ENCODE measurements at places on chromosomes 1 and 21.

DNA sequence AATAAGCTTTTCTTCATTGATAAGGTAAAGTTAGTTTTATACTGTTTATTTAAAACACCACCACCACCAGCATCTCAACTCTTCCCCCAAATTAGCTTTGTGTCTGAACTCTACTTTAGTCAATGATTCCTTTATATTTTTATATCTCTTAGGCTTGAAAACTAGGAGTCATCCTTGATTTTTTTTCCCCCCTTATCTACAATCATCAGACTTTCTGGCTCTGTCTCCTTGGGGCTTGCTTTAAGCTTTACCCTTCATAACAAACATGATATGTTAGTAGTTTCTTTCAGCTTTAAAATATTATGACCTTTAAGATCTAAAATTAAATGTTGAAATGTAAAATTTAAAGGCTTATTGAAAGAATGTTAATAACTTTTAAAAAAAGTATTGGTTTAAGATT lies 28.3 kb downstream of the HS2ST1 start:
- no peak for DNase-seq

DNA sequence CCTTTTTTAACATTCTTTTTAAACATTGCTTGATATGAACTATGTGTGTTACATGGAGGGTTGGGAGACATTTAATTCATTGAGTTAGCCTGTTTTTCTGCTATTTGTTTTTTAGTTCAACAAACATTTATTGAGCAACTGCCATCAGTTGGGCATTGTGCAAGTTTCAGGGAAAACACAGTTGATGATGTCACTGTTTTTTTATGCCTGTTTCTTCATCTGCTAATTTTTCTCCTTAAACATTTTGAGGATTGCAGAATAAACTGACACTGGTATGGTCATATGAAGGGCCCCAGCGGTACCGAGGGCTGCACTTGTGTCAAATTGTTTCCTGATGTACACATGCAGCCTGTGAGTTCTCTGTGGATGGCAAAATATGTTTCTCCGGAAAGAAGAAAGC lies 253.0 kb downstream of the FGGY start:
- DNase-seq: no peak

DNA sequence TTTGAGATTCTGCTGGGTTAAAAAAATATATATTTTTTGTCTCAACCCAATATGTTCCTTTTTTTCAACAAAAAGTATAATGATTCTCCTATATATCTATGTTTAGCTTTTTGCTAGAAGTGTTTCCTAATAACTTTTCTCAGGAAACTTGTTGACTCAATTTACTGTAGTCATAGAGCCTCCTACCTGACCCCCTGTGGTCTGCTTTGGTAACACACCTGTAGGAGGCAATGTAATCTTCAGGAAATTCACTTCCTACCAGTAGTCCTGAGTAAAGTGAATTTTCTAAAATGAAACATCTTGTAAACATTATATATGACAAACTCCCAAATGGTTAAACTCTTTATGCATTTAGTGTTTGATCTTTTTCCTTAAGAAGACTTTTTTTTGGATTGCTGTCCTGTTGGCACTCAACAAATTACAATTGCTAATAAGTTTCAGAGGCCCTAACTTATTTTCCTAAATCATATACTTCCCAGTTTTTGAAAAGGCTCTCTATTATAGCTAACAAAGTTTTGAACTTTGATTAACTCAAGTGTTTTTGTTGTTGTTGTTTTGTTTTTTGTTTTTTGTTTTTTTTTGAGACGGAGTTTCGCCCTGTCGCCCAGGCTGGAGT lies 118.3 kb downstream of the OLFML2B start:
- peak; percentile 37 for DNase-seq

DNA sequence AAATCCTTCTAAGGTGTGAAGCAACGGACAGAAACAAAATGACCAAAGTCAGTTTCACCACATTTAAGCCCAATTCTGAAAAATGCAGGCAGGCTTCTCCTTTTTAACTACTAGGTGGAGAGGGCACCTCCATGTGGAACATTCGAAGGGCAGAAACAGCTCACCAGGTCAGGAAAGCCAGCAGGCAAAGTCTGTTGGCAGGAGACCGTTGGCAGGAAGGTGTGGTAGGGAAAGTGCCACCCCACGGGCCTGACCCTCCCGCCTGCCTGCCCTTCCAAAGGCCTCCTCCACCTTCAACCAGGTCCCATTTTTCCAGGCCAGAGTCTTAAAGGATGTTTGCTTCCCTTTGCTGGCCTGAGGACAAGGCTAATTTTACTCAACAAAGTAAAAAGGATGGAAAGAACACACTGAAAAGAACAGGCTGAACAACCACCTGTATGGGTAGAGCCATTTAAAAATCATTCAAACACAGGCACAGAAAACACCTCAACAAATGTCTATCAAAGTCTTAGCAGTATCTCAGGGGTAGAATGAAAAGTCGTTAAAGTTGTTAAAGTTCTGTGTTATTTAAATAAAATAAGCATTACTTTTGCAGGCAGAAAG lies 26.4 kb downstream of the CAPZB start:
- no peak for DNase-seq

DNA sequence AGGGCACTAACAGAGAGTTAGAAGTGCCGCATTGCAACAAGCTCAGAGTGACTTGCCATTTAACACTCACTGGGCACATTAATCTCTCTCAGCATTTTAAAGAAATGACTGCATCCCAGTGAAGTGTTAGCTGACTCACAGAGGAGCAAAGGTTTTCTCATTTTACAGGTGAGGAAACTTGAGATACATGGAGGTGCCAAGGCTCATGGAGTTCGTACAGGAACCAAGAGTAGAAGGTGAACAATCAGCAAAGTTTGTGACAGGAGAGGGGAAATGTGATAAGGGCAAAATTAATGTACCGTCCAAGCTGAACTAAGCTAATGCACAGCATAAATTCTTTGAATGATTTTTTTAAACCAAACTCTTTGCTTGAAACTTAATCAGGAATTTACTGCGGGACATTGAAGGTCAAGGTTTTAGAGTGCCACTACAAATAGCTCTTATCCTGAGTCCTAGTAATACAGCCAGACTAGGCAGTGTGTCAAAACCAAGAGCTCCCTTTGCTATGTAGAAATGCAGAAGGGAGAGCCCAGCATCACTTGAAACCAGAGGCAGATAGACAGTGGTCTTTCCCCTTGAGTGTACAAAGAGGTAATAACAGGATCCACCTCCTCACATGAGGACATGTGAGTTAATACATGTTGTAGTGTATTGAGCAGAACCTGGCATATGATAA lies 22.4 kb upstream of the NTPCR start:
- no peak for DNase-seq

DNA sequence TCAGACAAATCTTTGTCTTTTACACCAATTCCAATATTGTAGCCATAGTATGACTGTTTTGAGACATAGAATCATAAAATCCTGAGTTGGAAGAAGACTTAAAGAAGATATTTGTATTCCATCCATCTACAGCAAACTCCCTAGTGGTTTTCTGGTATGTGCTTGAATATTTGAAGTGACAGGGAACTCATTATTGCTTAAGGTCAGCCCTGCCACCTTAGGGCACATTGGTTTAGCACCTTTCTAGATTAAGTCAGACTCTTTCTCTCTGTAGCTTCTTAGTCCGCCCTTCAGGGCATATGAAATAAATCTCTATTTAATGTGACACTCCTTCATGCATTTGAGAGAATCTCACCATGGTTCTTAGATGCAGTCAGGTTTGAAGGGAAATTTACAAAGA lies 49.8 kb downstream of the PTGER3 start:
- no peak for DNase-seq

DNA sequence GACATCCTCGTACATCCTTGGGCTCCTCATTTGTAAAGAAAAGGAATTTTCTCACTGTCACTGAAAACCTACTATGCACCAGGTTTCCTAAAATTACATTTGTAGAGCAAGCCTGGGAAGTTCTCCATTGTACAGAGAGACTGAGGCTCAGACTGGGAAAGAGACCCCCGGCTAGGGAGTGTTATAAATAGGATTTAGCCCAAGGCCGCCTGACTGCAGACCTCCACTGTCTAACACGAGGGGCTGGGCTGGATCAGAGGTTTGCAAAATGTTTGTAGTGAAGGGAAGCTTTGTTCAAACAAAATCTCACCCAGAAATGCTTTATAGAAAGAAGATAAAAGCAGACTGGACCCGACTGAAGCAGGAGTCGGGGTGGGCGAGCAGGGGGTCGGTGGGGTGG lies 131.3 kb downstream of the ACTL8 start:
- no peak for DNase-seq

DNA sequence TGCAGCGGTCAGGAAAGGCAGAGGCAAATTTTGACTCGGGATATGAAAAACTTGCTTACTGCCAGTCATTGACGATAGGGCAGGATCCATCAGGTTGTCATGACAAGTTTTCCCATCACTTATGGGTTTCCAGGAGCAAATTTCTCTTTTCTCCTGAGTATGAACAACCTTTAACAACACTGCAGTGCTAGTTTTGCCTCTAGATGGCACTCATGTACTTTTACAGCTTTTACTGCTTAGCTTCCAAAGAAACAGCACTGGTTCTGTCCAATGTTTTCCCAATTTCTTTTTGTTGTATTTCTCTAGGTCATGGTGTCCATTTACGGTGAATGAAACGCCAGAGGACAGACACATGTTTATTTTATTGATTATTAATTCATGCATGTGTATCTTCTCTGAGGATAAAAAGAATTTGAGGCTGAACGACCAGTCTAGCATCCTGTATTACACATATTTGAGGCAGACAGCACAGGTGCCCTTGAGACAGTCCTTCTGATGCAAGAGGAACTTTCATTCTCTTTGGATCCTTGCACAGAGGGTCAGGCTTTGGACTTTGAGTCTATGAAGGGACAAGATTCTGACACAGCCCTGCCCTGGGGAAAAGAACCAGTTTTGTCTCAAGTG lies 112.3 kb upstream of the TRABD2B start:
- DNase-seq: peak; percentile 55

DNA sequence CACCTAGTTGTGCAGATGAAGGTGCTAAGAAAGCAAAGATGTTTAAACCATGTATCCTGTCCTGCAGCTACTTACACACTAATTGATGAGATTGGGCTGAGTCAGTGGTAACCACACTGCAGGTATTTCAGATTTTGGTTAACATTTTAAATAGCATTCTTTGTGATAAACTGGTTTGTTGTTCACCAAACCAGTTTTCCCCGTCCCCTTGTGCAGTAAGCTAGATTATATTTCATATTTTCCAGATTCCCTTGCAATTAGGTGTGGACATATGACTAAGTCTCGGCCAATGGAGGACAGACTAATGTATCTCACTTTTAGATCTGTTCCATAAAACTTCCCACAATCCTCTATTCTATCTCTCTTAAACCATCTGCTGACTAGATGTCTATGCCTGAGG lies 320.4 kb downstream of the RWDD3 start:
- DNase-seq: no peak

- DNase-seq: no peak
Observed at GRCh38 chr1:40795811-40796586, 12.4 kb downstream of the KCNQ4 start.

- DNase-seq: no peak
Observed at GRCh38 chr1:156489166-156489934, 11.2 kb downstream of the MEF2D start.

- DNase-seq: no peak
Observed at GRCh38 chr1:221878134-221878533, 136.2 kb upstream of the DUSP10 start.

DNA sequence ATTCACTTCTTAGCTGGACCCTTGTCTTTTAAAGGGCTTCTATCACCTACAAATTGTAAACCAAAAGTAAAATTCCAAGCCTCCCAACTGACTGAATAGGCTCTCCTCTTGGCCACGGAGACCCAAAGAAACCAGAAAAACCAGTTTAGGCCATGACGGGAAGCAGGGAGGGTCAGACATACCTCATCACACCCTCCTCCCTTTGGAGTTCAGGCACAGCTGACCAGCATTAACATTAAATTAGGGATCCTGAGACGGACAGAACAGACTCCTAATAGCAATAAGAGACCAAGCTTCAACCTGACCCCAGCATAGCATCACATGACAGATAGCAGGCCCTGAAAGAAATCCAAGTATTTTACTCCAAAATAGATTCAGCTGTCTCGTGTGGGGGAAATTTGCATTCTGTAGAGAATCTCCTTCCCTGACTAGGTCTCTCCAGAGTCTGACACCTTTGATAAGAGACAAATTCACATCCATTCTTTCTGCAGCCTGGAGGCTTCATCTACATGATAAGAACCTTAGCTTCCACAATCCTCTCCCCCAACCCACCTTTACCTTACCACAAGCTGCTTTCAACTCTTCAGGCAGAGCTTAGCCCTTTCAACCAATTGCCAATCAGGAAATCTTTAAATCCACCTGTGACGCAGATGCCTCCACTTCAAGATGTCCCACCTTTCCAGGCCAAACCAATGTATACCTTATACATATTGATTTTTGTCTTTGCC lies 177.1 kb upstream of the RAB4A start:
- no peak for DNase-seq

DNA sequence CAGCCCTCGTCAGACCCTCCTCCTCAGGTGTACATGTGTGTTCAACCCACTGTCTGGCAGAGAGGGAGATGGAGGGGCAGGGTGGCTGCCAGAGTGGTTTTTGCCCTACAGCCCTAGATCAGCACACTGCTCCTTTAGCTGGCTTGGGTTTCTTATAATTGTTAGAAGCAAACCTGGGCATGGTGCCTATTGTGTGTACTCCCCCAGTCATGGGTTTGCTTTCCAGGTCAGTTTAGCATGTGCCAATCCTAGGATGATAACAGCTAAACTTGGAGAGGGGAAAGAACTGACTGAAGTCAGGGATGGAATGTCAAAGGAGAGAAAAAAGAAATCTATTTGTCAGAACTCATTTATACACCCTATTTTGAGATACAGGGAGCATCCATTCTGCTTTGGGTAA lies 63.3 kb downstream of the UCK2 start:
- no peak for DNase-seq

DNA sequence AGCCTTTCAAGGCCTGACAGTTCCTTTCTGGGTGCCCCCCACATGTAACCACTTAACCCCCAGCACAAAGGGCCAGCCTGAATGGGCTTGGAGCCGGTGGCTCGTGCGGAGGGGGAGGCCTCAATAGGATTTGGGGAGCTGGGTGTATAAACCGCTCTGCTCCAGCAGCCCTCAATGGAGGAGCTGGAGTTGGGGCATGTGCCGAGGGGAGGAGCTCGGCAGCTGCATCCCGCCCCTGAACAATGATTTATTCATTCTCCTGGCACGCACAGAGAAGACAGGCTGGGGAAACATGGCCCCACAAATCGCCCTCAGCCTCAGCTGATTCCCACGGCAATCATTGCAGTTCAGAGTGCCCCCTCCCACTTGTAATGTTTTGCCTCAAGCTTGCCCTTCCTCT lies 6.9 kb upstream of the C1orf216 start:
- no peak for DNase-seq

DNA sequence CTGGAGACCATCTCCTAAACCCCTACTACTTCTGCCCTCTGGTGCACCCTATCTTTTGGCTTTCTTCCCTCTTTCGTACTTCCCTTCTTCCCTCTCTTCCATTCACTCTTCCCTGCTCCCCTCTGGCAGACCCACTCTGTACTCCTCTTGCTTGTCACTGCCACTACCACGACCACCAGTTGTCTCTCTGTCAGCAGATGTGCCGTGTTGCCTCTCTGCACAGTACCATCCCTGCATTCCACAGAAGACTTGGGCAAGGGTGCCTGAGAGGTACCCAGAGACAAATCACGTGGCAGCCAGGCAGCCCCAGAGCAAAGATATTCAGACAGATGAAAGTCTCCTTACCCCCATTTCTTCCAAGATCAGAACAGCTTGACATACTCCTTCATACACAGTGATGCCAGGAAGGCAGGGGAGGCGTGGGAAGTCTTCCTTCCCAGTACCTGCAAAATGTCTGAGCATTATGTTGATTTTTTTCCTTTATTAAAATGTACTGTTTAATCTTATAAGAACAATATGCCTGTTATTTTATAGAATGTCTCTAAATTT lies 15.0 kb downstream of the CAMSAP2 start:
- no peak for DNase-seq

- no peak for DNase-seq
Observed at GRCh38 chr1:20413136-20413775, 72.8 kb downstream of the CAMK2N1 start.
